ENCODE measurements at places on chromosomes 11 and 22. TPM values are rescaled to one million over a fixed set of nuclear protein-coding genes. Genes with fewer than 3 reads are reported as not detected.
A peak's percentile ranks its signal among the peaks of the same experiment; 100 is the strongest.

DNA sequence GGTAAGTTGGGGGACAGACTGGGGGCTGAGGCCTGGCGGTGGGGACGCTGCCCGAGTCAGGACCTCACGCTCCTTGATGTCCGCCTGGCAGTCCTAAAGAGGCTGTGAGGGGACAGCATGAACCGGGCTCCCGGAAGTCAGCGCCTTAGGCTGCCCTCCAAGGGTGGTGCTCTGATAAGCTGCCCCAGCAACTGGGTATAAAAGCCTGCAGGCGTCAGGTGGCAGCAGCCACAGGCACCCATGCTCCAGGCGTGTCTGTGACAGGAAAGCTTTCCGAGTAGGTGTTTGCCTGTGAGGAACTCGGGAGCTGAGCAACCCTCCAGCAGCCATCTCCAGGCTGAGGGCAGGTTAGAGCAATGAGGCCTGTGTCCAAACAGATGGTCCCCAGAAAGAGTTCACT lies 53.0 kb downstream of the ST3GAL4 start:
- peaks cover 57% of the 10 kb centered on the region for H3K36me3 ChIP-seq
- DNase-seq = no peak

VSIG10L2 gene
- total RNA-seq = not detected

DNA sequence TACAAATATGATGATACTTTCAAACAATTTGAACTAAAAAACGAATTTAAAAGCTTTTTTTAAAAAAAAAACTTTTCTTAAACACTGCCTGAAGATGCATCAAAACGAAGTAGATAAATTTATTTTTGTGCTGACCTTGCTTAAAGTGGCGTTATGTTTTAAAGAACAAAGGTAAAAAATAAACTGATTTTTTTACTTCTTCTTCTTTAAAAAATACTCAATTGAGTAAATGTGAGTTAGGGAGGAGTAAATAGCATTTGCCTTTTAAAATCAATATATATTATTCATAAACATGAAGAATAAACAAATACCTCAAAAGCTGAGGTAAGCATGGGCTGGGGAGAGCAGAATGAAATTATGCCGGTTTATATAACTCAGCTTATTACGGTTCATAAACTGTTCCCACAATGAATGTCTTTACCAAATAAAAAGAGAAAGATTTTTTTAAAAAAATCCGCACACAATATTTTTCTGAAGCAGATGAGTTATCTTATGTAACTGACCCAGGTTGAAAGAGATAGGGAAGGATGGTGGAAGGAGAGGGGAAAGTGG lies 9.0 kb downstream of the PAX6 start:
- H3K36me3 ChIP-seq = no peaks in the 10 kb centered on the region
- no peak overlapping the region for H3K27ac ChIP-seq
- no peaks in the 10 kb centered on the region for H3K27me3 ChIP-seq
- H3K4me3 ChIP-seq = no peak overlapping the region

P2RY2 gene
- total RNA-seq = 72.9 TPM

SLC22A12 gene
- not detected for total RNA-seq

DNA sequence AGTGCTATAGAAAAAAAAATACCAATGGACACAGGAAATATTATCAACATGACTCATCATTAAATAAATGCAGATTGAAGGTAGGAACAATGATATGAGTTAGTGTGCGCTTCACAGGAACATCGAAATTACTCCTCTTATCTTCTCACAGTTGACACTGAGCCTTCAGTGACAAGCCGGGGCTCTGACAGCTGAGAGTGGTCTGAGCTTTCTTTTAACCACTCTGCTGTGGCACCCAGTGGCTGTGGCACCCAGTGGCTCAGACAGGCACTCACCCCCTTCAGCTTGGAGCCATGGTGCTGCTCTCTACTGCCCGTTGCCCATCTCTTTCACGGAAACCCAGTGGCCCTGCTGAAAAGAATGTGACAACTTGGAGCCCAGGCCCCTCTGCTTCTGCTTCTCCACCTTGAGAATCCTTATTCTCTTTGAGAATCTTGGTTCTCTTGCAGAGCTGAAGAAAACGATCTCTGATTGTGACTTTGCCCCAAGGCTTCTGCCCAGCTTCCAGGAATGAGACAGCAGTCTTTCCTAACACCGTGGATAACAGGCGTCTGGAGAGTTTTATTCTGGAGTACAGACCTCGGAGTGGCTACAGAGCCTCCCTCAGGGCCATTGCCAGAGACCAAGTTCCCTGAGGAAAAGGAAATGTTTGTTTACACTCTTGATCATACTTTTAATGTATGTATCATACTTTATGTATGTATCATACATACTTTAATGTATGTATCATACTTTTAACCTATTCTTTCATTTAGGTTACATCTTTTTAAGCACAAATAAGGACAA lies 37.1 kb upstream of the OR8B8 start:
- peaks cover 26% of the 10 kb centered on the region for H3K27me3 ChIP-seq
- peak; percentile 80 for DNase-seq
- peaks cover 22% of the 10 kb centered on the region for H3K4me1 ChIP-seq
- peak overlapping the region; percentile 22 for H3K4me3 ChIP-seq

- H3K27me3 ChIP-seq = no peaks in the 10 kb centered on the region
- no peak overlapping the region for H3K27ac ChIP-seq
- DNase-seq = no peak
- H3K4me1 ChIP-seq = no peaks in the 10 kb centered on the region
These were observed 13.2 kb downstream of the PICK1 start for GRCh38 chr22:38070250-38070921.
